Cerebellar nuclear complex (tissue), 1 donor: ENCODE measurements at places on chromosomes 1 and 21.

GRCh38 chr1:227447531-227447990, 115.8 kb upstream of the ZNF678 start:
- DNase-seq, result no peak

GRCh38 chr1:54362881-54363340, 43.3 kb downstream of the SSBP3 start:
- no peak for DNase-seq

- no peak for DNase-seq
Observed at GRCh38 chr1:203229471-203230135, at the start of gene CHIT1. Gene CHIT1 (minus strand): TSS chr1:203229673. CDS start chr1:203229636, 37 bp downstream.

GRCh38 chr1:86380257-86380861, 15.8 kb downstream of the ODF2L start:
- DNase-seq, result no peak

- DNase-seq, result no peak
Observed at GRCh38 chr1:17822741-17823426, 67.8 kb downstream of the ACTL8 start.

GRCh38 chr1:110482662-110483307, 31.8 kb downstream of the PROK1 start:
- DNase-seq, result no peak

GRCh38 chr1:54798769-54799641, 2.1 kb downstream of the TTC22 start:
- DNase-seq, result no peak

- DNase-seq, result no peak
Observed at GRCh38 chr1:172446547-172446946, 2.7 kb upstream of the PIGC start.

- DNase-seq, result no peak
Observed at GRCh38 chr1:19310061-19310460, 1.9 kb downstream of the AKR7A2 start.

- no peak for DNase-seq
Observed at GRCh38 chr1:44236490-44237272, 23.4 kb downstream of the DMAP1 start.

- no peak for DNase-seq
Observed at GRCh38 chr1:25992689-25993171, 5.1 kb downstream of the PAFAH2 start.

GRCh38 chr1:5615076-5615475, 377.1 kb downstream of the NPHP4 start:
- DNase-seq, result no peak

DNA sequence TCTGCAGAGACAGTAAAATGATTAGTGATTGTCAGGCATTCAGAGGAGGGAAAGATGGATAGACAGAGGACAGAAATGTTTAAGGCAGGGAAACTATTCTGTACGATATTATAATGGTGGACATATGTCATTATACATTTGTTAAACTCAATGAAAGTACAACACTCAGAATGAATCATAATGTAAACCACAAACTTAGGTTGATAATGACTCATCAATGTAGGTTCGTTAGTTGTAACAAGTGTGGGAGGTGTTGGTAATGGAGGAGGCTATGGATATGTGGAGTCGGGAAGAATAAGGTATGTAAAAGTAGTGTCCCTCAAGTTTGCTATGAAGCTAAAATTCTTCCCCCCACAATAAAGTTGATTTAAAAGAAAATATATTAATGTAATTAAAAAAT, 455.0 kb downstream of the BRINP3 start:
- no peak for DNase-seq

GRCh38 chr1:232142403-232143314, 487.3 kb downstream of the SIPA1L2 start:
- no peak for DNase-seq

- DNase-seq, result no peak
Observed at GRCh38 chr1:9798236-9799130, 25.3 kb downstream of the CLSTN1 start.

GRCh38 chr1:53155534-53155933, 13.1 kb upstream of the SLC1A7 start:
- no peak for DNase-seq

DNA sequence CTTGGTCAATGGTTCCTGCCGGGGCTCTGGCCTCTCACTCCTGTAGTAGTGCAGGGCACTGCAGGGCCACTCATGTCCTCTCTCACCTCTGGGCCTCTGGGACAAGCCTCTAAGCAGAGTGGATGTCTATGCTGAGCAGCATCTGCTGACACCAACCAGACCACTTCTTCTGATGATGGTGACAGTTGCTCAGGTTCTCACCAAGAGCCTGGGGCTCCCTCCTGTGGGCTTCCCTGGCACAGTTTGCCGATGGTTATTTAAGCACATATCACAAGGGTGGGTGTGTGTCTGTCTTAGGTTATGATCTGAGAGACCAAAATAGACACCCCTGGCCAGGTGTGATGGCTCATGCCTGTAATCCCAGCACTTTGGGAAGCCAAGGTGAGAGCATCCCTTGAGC, 17.4 kb upstream of the GPR137B start:
- no peak for DNase-seq

- DNase-seq, result no peak
Observed at GRCh38 chr1:239550178-239550577, 163.8 kb downstream of the CHRM3 start.

DNA sequence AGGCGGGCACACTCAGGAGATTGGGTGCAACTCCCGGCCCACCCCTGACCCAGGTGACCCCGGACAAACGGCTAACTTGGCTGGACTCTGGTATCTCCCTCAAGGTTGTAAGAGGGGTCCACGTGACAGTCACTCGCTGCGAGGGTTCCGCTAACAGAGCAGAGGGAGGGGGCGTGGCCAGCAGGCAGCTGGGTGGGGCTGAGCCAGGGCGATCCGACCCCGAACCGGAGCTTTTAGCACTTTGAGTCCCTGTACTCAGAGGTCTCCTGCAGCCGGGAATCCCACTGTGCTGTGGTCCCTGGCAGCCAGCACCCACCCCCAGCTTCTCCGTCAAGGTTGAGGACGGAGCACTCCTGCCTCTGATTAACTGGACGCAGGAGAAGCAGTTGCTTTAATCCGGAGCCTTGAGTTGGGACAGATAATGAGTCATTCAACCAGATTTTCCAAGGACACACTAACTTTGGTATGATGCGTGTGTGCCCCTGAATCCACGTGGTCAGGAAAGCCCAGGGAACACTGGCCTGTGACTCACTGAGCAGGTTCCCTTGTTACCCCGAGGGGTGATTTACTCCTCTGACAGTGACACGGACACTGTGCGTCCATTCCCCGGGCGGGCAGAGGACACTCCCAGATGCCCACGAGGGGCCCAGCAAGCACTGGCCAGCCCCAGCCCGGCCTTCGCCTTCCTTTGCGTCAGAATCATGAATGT, 16.8 kb downstream of the TRPM2 start:
- no peak for DNase-seq

DNA sequence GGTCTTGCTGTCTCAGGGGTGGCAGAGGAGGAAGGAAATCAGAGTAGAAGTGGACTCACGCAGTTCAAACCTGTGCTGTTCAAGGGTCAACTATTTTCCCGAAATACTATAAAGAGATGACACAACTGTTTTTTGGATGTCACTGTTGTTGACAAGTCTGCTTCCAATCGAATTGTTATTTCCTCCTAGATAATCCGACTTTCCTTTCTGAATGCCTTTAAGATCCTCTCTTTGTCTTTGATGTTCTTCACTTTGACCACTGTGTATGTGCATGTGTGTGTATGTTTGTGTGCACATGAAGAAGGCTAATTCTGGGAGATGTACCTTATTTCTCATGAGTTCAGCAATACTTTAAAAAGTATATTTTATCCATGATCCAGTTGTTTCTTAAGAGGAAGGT, 21.6 kb downstream of the PADI4 start:
- no peak for DNase-seq

- no peak for DNase-seq
Observed at GRCh38 chr1:38640371-38640770, 219.2 kb downstream of the RRAGC start.

GRCh38 chr1:169250795-169251194, 116.8 kb downstream of the NME7 start:
- DNase-seq, result no peak

- no peak for DNase-seq
Observed at GRCh38 chr1:155307247-155307740, 1.4 kb upstream of the FDPS start.

GRCh38 chr1:203059485-203059884, 26.3 kb downstream of the MYOG start:
- DNase-seq, result no peak

- no peak for DNase-seq
Observed at GRCh38 chr1:46526013-46526690, 25.3 kb downstream of the KNCN start.

DNA sequence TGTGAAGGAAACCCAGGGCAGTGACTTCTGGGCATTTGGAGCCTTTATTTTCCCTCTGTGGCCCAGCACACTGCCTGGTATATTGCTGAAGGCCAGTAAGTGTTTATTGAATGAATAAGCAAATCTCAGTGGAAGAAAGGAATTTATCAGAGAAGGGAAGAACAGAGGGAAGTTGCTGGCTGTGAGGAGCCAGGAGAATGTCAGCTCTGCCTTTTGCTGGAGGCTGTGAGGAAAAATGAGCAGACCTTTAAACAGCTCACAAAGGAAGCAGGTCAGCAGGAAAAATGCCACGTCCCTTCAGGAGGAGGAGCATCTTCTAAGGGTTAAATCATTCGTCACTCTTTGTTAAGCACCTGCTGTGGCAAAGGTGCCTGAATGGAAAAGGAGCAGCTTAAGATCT, 75.9 kb downstream of the GIPC2 start:
- no peak for DNase-seq

- DNase-seq, result no peak
Observed at GRCh38 chr1:163440090-163440489, 118.3 kb downstream of the NUF2 start.

DNA sequence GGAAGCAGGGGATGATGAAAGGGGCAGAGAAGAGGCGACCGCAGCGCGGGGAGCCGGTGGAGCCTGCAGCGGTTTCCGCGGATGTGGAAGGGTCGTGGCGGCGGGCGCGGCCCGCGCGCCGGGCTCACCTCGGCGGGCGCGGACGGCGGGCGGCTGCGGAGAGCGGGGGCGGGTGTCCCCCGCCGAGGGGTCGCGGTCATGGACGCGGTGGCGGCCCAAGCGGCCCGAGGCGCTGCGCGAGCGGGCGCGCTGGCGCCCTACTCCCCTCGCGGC, 572 bp downstream of the LPGAT1 start:
- no peak for DNase-seq

GRCh38 chr21:34910396-34910795, 138.7 kb downstream of the RUNX1 start:
- DNase-seq, result no peak

GRCh38 chr1:165560883-165561656, 17.3 kb downstream of the LRRC52 start:
- DNase-seq, result no peak

- no peak for DNase-seq
Observed at GRCh38 chr1:38064197-38064903, 17.8 kb upstream of the POU3F1 start.
